Stimulated activated CD4-positive, alpha-beta T cell treated with anti-CD3 and anti-CD28 coated beads, TNF-alpha, amount 100 ng/mL, for 4 hours (primary cell): ENCODE measurements at places on chromosomes 7 and 10.

- no peak for DNase-seq
Measured at GRCh38 chr7:148173369-148173768, 417.2 kb upstream of the C7orf33 start.

DNA sequence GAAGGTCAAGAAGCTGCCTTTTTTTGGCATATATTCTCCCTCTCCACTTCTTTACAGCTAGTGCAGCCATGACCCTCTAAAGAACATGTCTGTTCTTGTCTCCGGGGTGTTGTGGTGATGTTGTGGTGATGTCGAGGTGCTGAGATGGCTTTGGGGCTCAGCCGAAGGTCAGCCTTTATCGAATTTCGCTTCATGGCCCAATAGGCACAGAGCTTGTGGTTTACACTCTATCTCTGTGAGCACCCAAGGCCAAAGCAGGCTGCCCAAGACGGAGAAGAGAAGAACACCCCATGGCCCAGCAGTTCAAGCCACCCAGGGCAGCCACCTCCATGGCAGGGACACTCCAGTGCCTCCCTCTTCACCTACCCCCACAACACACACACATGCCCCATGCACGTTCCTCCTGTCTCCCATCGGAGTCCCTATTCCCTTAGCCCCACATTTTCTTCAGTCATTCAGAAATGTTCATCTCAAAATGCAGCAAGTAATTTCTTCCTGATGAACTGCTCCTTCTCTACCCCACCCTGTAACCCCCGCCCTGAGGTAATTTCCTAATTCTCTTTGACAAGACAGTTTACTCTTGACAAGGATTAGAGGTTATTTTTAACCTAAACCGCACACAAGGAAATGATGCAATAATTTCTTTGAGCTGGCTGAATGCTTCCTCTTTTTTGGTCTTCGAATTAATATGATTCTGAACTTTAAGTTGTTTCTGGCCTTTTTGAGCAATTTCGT lies 18.6 kb upstream of the ADRB1 start:
- no peak for DNase-seq

GRCh38 chr7:98617051-98617959 lies at the start of gene NPTX2:
NPTX2 (plus strand) TSS chr7:98617285; CDS start chr7:98617462, 177 bp downstream.
- no peak for DNase-seq

GRCh38 chr7:36438211-36438610 lies 48.5 kb downstream of the ANLN start:
- DNase-seq: no peak

DNA sequence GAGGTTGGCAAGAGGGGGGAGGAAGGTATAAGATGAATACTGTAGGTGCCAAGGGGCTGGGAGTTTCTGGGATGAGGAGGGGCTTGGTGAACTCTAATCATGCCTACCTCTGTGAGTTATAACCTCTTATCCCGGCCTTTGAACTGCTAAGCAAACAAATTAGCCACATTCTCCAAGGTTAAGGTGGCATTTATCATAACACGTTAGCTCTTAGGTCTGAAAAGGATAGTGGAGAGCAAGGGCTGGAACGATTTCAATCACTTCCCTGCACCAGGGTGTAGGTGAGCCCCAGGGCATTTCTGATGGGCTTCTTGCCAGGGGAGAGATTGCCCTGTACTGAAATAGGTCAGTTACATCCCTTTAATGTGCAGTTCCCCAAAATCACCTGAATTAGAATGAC lies 28.6 kb upstream of the DMBT1 start:
- no peak for DNase-seq

- DNase-seq: no peak
Measured at GRCh38 chr7:20019757-20020432, 197.3 kb downstream of the MACC1 start.

DNA sequence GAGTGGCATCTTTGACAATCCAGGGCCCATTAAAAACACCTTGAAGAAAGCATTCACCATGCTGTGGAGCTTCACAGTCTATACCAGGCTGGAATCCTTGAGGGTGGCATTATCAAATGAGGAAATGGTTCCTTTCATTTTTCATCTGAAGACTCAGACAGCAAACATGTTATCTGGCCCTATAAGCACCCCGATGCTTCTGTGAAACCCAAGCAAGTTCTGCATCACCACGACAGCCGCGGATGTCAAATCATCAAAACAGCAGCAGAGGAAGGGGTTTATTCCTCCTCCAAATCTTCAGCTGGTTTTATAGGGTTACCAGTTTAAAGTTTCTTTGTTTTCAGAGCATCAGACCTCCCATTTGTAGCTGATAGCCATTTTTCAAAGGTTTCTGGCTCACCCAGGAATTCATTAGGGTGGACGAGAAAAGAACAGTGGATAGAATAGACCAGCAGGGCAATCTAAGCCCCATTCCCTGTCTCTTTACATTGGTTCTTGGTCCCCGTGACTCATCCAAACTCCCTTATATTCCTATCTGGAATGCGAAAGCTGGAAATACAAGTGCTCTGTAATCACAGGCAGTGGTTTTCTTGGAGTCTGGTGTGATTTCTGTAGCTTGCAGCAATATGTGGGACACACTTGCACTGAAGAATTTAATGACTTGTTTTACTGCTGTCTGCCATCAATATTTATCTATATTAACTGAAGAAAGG lies 217.9 kb downstream of the SKAP2 start:
- no peak for DNase-seq

GRCh38 chr10:107164992-107165391 lies 486 bp upstream of the SORCS1 start:
- no peak for DNase-seq

- DNase-seq: no peak
Measured at GRCh38 chr7:151844071-151844824, 32.7 kb downstream of the PRKAG2 start.
